ENCODE measurements at places on chromosomes 3 and 15.

DNA sequence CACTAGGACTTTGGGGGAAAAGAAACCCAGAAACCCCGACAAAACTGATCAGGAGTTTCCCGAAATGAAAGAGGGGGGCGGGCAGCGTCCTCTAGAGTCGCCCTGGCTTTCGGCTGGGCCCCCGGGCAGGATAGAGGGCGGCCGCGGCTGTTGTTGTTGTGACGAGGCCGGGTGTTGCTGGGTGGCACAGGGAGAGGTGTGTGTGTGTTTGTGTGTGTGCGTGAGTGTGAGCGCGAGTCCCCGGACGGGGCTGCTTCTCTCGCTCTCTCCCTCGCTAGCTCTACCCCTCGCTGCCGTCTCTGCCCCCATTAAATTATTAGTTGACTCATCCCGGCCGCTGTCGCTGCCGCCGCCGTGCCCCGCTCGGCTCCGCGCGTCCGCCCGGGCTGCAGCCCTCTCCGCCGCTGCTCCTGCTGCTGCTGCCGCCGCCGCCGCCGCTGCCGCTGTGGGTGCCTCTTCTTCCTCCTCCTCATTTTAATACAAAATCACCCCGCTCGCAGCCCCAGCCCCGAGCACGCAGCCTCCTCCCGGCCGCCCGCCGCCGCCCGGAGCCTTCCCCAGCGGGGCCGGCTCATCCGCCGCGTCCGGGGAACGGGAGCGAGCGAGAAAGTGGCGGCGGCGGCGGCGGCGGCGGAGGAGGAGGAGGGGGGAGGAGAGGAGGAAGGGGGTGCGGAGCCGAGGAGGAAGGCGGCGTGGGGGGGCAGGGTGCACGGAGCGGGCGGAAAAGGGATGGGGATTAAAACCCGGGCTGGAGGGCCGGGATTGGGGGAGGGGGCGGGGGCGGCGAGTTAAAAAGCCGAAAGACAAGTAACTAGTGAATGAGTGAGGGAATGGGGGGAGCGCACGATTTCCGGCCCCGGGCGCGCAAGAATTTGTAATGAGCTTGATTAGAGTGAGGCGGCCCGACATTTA lies at the start of gene SATB1:
TSS of gene SATB1 (minus strand) at position 611 of the 912 bp plus-strand sequence. CDS start 4,372 bp downstream, outside the sequence.
- DNase-seq: no peak

- no peak for DNase-seq
Observed at GRCh38 chr3:129576514-129577352, 29.7 kb downstream of the PLXND1 start.

GRCh38 chr15:63531586-63531985 lies 27.2 kb downstream of the USP3 start:
- DNase-seq: no peak

DNA sequence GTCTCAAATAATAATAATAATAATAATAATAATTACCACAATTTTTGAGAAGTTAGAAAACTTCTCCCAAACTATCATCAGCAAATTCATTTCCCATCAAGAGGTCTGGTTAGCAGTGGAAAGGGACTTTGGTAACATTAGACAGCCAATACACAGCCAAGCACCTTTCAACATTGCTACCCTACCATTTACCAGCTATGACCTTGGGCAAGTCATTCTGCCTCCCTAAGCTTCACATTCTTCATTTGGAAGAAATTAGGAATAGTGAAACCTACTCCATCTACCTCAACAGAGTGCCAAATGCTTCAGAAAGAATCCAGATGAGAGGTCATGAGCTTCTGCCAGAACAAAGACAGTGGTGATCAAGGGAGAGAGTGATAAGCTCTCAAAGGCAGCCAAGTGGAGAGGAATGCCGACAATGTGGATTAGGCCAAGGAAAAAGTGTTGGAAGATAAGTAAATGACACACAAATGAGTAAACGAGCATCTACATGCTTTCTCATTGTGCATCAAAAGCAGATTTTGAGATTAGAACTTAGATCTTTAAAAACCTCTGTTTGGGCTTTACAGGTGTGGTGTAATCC lies 42.9 kb upstream of the LPP start:
- no peak for DNase-seq

GRCh38 chr3:14283813-14284438 lies 105.3 kb downstream of the LSM3 start:
- DNase-seq: no peak

DNA sequence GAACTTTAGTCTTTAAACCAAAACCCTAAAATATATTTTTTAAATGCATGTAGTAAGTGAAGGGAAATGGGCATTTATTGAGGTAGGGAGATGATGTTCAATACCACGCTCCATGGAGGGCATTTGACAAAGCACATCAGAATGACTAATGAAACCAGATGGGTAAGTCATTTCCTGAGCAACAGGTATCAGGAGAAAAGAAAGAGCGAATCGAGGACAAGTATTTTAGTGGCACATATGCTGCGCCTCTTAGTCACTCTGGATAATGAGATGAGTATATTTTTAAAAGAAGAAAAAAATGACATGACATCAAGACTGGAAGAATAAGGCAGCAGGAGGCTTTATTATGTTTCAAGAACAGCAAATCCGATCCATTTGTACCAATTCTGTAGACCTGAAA lies 129.0 kb upstream of the ARHGEF3 start:
- DNase-seq: no peak

- DNase-seq: no peak
Observed at GRCh38 chr3:62406945-62407344, 33.6 kb upstream of the FEZF2 start.

DNA sequence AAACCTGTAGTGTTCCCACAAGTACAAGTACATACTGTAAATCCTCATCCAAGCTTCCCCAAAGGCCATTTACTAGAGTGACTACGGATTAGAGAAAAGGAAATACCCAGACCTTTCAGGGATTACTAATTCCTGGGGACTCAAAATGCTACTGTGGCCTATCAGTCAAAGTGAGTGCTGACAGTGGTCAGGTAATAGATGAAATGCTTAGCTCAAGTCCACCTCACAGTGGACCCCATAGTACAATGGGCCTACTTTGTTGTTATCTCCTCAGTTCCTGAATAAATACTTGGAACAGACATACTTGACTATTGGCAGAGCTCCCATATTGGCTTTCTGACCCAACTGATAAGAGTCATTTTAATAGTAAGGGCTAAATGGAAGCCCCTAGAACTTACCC lies 61.6 kb downstream of the MAP4 start:
- DNase-seq: no peak

GRCh38 chr15:88890495-88890894 lies 4.8 kb downstream of the HAPLN3 start:
- no peak for DNase-seq

DNA sequence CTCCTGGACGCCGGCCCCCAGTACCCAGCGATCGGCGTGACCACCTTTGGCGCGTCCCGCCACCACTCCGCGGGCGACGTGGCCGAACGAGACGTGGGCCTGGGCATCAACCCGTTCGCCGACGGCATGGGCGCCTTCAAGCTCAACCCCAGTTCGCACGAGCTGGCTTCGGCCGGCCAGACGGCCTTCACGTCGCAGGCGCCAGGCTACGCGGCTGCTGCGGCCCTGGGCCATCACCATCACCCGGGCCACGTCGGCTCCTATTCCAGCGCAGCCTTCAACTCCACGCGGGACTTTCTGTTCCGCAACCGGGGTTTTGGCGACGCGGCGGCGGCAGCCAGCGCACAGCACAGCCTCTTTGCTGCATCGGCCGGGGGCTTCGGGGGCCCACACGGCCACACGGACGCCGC lies 956 bp downstream of the ZIC1 start:
- DNase-seq: no peak

DNA sequence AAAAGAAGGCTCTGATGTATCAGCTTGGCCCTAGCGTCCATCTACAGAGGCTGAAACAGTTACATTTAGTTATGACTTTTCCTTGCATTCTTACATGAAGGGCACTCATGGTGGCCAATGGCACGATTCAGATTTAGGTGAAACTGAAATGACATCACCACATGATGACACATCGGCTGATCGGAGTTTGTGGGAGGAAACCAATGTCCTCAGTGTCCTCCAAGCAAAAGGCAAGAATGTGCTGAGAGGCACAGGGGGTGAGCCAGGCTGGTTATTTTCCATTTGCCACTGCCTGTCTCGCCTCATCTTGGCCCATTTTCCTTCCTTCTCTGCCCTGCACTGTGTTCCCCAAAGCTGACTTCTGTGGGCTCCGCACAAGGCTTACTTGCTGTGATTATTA lies 34.4 kb downstream of the TARS3 start:
- no peak for DNase-seq

DNA sequence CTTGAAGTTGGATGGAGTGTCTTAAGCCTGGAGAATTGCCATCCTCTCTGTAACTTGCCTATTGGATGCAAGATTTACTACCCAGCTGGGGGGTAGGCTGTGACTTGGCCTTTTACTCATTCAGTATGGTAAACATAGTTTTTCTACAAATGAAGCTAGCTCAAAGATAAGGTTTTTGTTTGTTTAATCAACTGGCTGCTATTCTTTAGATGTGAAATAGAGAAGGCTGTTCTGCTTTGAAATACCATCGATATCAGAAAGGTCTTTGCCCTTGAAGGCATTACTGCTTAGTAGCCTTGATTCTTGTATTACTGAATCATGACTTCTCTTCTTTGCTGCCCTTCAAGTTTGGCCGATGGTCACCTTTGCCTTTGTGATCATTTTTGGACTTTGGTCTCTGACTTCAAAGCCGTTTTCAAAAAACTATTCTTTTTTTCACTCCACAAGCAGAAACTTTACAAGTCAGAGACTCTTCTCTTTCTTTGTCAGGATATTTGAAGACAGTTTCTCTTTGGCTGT lies 83.1 kb downstream of the GAP43 start:
- no peak for DNase-seq

GRCh38 chr3:54649551-54649950 lies 278.3 kb downstream of the LRTM1 start:
- no peak for DNase-seq

GRCh38 chr3:153137626-153138025 lies 24.4 kb upstream of the RAP2B start:
- no peak for DNase-seq

DNA sequence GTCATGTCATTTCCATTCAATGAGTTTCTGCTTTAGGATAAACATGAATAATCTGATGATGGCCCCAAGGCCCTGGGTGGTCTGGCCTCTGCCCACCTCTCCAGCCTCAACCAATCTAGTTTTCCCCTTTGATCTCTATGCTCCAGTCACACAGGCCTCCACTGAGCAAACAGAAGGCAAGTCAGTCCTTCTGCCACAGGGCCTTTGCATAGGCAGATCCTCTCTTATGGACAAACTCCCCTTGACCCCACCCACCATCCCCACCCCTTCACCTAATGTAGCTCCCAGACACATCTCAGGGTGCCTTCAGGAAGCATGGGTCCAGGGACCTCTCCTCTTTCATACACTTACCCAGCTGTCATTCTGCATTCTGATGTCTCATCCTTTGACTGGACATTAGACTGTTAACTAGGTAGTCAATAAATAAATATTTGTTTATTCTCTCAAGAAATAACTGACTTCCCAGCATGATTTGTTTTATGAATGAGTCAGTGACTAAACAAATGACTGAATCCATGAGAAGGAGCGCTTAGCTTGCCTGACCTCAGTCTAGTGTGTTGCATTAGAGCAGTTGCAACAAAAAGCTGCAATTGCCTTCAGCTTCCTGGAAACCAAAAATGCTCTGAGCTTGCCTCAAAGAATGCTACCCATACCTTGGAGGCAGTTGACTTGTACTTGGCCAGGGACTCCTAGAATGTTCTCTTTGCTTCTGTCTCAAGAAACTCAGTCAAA lies 386.6 kb upstream of the WNT5A start:
- DNase-seq: no peak

DNA sequence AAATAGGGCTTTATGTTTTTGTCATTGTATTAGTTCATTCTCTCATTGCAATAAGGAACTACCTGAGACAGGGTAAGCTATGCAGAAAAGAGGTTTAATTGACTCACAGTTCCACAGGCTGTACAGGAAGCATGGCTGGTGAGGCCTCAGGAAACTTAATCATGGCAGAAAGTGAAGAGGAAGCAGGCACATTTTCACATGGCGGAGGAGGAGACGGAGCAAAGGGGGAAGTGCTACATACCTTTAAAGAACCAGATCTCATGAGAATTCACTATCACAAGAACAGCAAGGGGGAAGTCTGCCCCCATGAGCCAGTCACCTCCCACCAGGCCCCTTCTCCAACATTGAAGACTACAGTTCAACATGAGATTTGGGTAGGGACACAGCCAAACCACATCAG lies 25.6 kb downstream of the CEP63 start:
- no peak for DNase-seq

All from left renal cortex interstitium (tissue), 4 donors.